AG09319 (cell line): ENCODE measurements at places on chromosomes 2 and 18.

GRCh38 chr2:23386339-23387220, 1.6 kb downstream of the KLHL29 start:
- DNase-seq, result no peak

DNA sequence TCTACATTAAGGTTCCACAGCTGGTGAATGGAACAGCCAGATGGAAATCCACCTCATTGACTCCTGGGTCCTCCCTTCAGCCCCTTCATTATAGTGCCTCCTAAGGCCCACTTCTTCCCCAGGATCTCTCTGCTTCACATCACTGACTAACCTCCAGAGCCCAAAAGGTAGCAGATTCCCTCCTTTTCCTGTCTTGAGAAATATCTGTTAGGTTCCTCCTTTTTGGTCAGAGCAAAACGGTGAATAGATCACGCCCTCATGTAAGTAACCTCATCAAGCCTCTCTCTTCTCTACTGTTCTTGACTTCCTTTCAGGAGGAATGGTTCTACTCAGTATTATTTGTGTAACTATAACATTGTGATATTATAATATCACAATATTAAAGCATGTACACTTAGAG, 155.0 kb upstream of the SRD5A2 start:
- no peak for DNase-seq

DNA sequence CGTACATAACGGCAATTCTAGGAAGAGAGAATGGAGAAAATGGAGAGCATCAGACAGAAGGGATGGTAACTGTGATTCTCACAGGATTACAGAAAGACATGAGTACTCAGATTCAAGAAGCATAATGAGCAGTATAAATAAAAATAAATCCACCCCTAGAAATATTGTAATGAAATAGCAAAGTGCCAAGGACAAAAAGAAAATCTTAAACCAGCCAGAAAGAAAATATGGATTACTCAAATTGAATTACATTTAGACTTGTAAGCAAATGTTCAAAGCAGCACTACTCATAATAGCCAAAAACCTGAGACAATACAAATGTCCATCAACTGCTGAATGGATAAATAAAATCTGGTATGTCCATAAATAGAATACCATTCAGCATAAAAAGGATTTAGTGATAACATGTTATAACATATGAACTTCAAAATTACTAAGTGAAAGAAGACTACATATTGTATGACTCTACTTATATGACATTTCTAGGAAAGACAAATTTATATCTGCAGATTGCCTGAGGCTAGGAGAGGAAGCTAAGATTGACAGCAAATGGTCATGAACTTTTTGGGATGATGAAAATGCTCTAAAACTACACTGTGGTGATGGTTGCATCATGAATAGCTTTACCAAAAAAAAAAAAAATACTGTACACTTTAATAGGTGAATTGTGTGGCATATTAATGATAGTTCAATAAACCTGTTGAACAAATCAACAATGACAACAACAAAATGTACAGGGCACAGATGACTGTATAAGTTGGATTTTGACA, 63.4 kb upstream of the SPTBN1 start:
- no peak for DNase-seq

DNA sequence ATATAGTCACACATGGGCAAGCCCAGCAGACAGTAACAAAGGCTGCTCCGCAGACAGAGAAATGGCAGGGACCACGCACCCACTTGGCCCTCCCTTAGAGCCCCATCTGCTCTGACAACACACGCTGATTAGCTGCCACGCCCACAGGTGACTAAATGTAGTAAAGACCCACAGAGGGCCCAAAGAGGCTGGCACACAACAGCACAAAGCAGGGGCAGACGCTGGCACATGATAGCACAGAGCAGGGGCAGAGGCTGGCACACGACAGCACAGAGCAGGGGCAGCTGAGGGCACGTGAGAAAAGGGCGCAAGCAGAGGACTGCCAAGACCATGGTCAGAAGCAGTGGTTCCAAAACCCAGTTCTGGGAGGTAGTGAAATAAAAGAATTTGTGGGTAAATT, 10.6 kb downstream of the AFG3L2 start:
- no peak for DNase-seq

DNA sequence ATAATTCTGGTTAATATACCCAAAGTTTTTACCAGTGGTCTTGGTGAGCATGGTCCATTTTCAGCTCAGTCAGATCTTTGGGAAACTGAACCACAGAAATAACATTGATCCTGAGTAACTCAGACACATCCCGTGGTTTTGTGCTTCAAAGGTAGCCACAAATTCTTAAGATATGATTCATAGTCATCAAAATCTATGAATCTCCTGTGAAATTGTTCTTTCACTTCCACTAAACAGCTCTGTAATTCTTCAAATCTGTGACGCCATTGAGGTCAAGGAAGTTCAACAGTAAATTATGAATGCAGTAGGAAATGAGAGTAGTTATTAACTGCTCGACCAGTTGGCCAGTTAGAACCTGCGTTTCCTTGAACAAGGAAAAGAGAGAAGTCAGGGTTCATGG, 147.3 kb downstream of the IRS1 start:
- peak; percentile 52 for DNase-seq

- DNase-seq, result no peak
Observed at GRCh38 chr2:162317861-162318327, 590 bp downstream of the IFIH1 start.

GRCh38 chr2:173130496-173131465, 55.1 kb downstream of the MAP3K20 start:
- no peak for DNase-seq

GRCh38 chr2:196951973-196952372, 25.5 kb upstream of the PGAP1 start:
- no peak for DNase-seq

DNA sequence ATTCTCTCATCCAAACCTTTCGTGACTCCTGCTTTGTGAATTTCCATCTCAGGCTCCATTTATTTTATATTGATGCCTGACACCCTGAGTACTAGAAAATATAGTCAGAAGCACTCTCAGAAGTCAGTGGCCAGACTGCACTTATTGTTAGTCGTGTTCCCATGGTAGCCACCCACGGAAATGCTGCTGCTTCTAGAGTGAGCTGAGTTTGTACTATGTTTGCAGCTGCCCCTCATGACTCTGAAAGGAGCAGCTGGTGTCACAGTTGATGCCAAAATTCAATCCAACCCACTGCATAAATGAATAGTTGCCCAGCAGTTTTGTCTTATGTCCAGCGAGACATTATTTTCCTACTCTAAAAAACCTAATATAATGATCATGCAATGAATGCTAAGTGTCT, 265.2 kb upstream of the SPHKAP start:
- no peak for DNase-seq

GRCh38 chr2:235165631-235166030, 213.8 kb downstream of the SH3BP4 start:
- DNase-seq, result no peak

DNA sequence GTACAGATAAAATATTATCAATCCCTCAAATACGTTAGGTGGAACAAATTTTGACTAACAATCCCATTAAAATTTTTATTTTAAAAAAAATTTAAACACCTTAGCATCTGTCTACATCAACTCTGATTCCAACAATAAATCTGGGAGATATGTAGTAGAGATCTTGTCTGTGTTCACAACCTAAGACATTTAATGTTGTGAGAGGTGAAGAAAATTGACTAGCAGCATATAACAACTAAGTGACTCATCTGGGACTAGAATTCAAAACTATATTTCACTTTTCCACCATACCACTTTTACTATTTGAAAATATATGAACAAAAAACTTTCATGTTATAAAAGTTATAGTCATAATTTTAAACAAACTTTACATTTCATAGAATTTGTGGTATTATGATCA, 97.9 kb downstream of the ATAD2B start:
- no peak for DNase-seq

GRCh38 chr2:18045230-18045629, 166.8 kb downstream of the KCNS3 start:
- no peak for DNase-seq

DNA sequence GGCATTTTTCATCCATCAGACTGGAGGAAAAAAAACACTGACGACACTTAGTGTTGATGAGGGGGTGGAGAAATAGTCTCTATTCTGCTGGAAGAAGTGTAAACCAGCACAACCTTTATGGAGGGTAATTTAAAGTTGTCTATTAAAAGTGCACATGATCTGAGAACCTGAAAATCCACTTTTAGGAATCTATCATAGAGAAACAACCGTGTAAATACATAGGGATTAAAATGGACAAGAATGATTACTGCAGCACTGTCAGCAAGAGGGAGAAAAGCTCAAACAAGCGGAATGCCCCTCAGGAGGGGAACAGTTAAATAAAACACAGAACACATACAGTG, 79.6 kb upstream of the MGAT4A start:
- DNase-seq, result no peak

DNA sequence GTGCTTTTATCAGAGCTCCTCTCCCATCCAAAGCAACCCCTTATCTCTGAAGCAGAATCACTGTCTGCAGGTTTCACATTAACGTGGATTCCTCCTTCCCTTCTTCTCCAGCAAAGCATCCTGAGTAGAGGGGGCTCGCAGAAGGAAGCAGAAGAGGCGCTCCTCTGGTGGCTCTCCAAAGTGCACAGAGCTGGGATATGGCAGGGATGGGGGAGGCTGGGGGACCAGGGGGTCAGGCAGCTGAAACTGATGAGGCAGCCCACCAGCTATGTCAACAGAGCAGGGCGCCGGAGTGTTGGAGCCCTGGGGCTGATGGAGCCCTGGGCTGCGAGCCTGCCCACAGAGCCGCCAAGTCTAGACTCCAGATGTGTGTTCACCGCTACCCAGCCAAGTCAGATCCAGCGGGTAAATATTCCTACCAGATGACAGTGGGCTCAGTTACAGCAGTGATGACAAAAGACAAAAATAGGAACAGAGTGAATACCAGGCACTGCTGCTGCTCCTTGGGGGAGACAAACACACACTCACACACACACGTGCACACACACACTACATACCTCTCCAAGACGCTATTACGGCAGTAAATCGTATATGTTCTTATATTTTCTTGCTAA, 678.3 kb upstream of the ID2 start:
- peak; percentile 36 for DNase-seq

- DNase-seq, result no peak
Observed at GRCh38 chr2:44155666-44156446, 12.8 kb upstream of the PPM1B start.

GRCh38 chr18:61085761-61086160, 247.5 kb upstream of the CDH20 start:
- DNase-seq, result no peak

GRCh38 chr18:45755934-45756333, 32.0 kb downstream of the SLC14A1 start:
- no peak for DNase-seq

DNA sequence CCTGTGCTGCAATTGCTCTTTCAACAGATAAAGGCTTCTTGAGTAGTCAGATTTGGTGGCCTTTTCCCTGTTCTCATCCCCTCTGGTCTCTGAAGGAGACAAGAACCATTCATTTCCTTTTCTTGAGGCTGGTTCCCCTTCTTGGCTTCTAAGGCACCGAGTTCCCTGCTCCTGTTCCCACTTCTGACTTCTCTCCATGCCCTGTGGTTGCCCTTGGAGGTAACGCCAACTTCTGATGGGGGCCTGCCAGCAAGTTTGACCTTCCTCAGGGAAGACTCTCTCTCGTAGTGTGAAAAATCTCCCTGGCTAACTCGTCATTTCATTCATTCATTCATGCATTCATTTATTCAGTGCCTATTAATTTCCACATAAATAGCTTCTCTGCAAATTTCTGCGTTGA, 302.4 kb upstream of the SOX11 start:
- no peak for DNase-seq

DNA sequence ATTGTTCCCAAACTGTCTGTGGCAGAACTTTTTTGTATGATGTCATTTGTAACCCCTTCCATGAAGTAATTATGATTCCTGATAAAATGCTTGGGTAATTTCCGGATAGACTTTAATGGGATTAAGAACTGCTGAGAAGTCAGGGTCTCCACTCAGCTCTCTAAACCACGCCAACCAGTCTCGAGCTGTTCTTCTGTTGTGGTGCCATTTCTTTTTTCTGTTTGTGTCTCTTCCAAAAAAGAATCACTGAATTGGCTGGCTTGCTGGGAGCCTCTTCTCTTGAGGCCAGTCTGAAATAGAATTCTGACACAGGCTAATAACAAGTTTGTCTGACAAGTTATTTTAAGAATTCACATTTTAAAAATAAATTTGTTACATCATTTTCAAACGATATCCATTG, 198.9 kb downstream of the BCL2 start:
- no peak for DNase-seq

GRCh38 chr2:143623231-143623908, 494.2 kb downstream of the ARHGAP15 start:
- no peak for DNase-seq

DNA sequence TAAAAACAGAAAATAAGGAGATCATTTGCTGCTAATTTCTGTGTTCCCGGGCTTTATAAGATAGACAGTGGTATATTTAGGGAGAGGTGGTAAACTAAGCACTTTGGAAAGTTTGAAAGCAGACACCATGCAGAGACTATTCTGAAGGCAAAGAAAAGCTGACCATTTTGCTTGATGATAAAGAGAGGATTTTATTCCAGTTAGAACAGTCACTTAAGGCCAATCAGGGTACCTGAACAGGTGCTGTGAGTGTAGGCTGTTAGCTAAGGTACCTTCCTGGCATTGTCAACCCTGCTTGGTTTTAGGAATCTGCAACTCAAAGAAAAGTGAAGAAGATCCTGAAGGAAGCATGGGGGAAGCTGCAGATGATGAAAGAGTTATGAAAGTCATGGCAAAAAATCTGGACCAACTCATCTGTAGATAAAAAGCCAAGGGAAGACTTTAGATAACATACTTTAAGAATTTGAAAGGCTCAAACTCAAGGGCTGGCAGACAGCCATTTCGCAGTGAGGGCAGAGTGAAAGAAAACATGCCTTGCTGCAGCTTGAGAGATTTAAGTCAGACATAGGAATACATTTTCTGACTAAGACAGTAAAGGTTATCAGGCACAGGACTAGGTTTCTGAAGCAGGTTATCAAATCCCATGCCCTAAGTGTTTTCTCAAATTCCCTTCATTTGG, 80.1 kb upstream of the ARL5A start:
- DNase-seq, result no peak

DNA sequence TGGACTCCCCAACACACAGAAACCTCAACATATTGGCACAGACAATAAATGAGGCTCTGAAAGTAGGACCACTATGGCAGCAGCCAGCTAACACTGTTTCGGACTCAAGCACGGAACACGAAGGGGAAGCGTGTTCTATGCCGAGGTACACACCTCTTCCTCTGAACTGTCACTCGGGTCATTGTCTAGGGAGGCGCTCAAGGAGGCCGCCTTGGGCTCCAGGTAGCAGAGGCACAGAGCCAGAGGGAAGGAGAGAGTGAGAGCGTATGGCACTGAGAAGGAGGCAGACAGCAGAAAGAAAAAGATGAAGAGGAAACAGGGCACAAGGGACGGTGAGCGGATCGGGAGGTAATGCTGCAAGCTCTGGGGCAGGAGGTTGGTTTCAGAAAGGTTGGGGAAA, 120.1 kb upstream of the ZBTB14 start:
- DNase-seq, result no peak

DNA sequence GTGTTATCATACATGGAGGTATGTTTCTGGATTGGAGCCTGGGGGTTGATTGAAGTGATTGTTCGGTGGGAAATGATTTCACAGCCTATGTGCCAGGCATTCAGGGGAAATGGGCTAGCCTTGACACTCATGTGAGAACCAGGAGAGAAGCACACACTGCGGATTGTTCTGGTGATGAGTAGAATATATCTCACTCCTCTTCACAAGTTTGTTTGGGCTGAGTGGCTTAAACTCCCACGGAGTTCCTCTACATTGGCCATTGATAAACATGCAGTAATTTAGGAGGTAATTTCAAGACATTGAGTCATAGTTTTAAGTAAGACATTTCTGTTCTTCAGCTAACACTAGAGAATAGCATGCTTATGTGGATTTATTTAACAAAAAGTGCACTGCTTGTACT, 498.9 kb upstream of the NETO1 start:
- no peak for DNase-seq

- no peak for DNase-seq
Observed at GRCh38 chr2:219570194-219570923, 980 bp downstream of the OBSL1 start.
